ENCODE measurements at places on chromosomes 6 and 20.

GRCh38 chr6:160254467-160255312, 3.9 kb downstream of the SLC22A2 start:
- no peak for DNase-seq

DNA sequence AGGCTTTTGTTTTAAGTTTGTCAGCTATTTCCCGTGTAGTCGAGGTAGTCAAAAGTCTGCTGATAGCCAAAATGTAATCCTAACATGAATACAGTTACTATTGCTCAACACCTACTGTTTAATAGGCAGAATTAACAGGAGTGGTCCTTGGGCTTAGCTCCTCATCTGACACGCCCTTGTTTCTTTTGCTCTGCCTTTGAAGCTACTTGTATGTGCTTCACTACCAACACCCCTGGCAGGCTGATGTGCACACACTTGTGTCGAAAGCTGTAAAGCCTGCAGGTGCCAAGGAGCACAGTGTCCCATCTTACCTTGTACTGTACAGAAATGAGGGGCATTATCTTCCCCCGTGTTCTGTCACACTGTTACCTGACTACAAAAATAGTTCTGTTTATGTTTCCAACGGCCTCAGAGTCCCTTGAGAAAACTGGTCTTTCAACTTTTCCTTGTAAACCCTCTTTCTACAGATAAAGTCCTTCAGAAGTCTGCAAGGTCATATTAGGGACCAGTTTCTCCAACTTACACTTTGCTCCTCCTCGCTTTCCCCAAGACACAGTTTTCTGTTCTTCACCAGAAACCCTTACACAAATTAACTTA, 9.3 kb downstream of the SDHAF4 start:
- DNase-seq: no peak

DNA sequence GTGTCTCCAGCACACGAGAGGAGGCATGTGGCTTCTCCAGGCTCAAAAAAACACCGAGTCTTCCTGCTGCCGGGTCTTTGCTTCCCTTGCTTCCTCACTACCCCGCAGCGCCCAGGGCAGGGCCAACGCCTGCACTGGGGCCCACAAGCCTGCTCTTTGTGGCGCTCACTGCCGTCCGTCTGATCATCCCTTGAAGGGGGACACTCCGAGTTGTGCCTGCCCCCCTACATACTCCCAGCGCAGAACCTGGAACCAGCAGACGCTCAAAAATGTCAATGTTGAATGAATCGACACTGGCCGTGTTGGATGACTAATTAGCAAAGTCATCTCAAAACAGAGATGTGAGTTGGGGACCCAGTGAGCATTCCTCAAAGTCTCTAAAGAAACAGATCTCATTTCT, 8.1 kb upstream of the ARFGAP1 start:
- no peak for DNase-seq

- no peak for DNase-seq
These were observed 1.9 kb upstream of the TRIM38 start for GRCh38 chr6:25960734-25961133.

GRCh38 chr6:17940151-17940792, 47.2 kb downstream of the KIF13A start:
- DNase-seq: no peak

GRCh38 chr20:23003077-23003635, 32.0 kb upstream of the SSTR4 start:
- DNase-seq: no peak

DNA sequence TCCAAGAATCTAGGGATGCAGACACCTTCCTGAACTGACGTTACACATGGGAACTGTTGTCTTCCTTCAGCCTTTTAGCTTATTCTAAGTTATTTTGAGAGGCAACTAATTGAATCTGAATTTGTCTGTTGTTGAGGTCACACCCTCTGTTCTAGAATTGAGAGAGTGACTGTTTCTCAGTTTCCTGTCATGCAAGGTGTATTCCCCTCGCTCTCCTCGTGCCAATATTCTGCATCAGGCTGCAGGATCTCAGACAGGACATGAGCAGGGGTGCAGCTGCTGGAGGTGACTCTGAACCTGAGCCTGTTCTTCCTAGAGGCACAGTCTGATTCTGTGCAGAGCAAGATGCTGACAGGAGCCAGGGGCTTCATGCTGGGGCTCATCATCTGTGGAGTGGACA, 52.5 kb downstream of the HLA-DPB1 start:
- no peak for DNase-seq

GRCh38 chr6:34334796-34335416, 57.6 kb downstream of the NUDT3 start:
- no peak for DNase-seq

DNA sequence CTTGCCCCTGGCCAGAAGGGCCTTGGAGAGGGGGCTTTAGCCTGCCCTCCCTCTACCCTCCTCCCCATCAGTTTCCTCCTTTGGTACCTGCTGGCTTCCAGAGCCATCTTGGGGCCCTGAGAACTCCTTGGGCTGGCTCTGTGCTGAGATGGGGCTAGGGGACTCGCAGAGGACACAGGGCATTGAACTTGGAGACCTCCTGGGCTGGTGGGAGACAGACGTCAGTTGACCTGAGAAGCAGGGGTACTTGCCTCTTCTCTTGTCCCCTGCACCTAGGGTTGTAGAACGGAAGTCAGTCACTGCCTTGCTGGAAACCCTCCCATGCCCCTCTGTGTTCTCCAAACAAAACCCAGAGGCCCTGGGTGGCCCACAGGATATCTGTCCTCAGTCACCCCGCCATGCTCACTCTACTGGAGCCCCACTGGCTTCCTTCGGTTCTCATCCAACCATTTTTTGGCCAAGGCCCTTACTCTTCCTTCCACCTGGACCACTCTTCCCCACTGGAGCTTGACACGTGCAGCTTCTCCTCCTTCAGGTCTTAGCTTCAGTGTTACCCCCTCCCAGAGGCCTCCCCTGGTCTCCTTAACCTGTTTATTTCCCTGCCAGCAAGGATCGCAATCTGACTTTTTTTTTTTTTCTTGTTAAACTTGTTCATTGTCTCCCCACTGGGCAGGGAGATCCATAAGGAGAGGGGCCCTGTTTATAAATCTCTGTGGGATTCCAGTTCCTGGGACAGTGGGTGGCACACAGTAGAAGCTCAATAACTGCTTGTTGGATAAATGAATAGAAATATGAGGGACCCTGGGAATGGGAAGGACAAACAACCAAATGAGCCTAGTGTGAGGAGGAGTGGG, 971 bp downstream of the RBCK1 start:
- DNase-seq: no peak

- no peak for DNase-seq
These were observed 53.6 kb downstream of the ELOVL5 start for GRCh38 chr6:53295176-53295575.

DNA sequence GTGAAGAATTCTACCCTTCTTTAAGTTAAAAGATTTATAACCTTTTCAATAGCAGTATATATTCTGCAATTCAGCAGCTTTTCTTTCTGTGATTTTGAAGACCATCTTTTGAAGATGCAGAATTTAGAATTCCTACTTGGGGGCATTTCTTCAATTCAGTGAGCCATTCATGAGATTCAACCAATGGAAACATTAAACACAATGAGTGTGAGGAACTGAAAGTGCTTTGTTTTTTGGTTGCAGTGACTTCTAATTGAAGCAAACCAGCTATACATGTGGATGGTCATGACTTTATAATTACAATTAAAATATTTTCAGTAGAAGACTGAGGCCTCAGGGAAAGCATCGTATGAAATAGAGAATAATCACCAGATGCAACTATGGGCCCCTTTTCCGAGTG, 108.3 kb downstream of the CARMIL1 start:
- no peak for DNase-seq

- DNase-seq: no peak
These were observed 193.2 kb downstream of the ARHGAP18 start for GRCh38 chr6:129516787-129517186.

GRCh38 chr20:59729506-59729905, 125.2 kb downstream of the PHACTR3 start:
- DNase-seq: no peak

DNA sequence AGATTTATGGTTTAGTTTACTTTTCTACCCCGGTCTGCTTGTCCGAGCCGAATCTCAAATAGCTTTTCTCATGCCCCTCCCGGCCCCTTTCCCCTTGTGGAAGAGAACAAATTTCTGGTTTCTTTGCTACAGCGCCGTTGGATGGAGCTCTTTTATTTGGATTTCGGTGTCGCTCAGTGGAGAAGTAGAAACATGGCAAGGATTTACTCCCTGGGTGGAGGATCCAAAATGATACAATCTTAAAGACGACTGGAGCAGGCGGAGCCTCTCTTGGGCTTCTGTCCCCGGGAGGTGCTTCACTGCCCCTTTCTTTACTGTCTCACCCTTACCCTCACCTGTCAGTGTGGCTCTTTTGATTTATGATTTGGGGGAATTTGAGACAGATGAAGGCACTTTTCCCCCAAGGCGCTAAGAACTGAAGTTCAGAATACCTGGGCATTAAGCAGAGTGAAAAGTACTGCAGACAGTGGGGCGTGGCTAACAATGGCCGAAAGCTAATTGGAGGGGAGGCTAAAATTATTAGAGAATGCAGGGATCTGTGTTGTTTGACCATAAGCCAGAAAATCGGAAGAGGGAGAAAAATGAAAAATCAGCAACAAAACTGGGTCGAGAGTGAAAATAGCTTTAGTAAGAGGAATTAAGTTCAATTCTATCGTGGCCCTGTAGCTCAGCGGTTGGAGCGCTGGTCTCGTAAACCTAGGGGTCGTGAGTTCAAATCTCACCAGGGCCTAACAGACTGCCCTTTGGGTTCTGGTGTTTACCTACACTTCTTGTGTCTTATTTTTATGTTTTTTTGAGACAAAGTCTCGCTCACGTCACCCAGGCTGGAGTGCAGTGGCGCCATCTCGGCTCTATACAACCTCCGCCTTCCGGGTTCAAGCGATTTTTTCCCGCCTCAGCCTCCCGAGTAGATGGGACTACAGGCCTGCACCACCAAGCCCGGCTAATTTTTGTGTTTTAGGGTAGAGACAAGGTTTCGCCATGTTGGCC, 145.1 kb upstream of the ZNF184 start:
- no peak for DNase-seq

DNA sequence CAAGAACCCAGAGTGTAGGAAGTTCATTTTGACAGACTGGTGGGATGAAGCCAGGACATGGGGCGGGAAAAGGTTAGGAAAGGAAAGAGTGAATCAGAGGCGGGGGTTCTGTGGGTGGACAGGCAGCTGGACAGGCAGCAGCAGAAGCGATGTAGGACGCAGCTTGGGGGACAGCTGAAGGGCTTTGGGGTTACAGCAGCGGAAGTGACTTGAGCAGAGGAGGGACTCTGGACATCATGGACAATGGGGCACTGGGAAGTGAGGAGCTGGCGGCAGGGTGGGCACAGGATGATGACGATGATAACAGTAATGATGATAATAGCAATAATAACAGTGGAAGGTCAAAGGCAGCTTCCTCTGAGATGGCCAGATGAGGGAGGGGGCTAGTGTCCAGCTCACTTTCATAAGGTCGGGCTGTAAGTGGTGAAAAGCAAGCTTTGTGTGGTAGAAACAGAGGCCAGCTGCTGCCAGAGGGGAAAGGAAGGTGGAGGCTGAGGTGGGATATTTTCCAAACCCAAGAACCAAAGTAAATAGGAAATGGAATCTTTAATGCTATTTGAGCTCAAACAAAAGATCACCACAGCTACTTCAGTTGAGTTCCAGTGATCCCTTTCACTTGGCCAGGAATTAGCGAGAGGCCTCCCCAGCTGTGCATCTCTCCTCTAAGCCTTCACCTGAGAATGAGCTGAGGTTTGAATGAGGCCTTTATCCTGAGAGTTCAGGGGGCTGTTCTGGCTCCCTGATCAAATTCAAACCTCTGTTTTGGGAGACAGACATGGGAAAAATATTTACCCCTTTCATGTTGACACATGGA, 433.5 kb downstream of the DHX35 start:
- DNase-seq: no peak

DNA sequence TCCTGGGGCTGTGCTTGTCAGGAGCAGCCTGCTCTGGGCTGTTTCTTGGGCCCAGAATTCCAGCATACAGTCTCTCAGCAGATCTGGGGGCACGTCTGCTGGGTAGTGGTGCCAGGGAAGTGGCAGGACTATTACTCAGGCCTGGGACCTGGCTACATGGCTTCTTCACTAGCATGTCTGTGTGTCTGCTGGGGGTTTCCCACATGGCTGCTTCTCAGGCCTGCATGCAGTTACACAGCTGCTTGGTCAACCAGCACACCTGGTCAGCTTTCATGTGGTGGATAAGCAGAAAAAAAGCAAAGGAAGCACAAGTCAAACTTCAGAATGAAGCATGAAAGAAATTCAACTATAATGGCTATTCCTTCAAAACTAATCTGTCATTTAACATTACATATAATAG, 316.2 kb upstream of the NOX3 start:
- no peak for DNase-seq

GRCh38 chr20:57467742-57468141, 57.2 kb downstream of the CTCFL start:
- peak; percentile 29 for DNase-seq

- DNase-seq: no peak
These were observed 54.7 kb downstream of the OR2B6 start for GRCh38 chr6:28011722-28012121.

DNA sequence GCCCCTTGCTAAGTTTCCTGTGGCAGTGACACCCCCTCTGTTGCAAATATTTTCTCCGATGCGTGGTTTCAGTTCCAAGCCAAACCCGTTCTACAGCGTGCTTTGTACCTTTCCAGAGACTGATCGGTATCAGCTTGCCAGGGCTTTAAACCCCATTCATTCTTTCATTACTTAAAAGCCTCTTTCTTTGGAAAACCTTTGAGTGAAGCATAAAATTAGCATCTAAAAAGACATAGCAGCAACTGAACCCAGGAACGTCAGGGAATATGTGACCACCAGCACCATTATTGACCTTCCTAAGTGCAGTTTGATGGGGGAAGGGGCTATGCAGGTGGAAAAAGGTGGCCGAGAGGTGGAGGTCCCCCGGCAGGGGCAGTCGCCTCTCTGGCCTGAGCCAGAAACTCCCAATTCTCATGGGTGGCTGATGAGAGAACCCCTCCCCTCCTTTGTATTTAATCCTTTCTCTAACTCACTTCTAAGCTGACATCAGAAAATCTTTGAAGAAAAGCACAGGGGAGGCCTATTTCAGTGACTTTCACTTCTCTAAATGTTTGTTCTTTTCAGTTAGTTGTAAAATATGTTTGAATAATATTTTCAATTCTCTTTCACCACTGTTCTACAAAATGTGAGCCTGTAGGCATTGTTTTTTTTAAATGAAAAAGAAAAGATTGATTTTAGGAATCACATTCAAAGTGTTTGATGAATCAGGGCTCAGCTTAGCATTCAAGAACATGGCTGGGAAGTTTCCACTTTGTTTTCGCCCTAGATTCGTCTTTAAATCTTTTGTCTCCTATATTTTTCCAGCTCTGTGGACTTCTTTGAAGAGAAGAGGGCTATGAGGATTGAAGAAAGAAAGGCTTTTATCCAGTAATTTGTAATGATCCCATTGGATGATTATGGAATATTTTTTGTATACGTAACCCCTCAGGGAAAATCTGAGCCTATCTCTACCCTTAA, 89.2 kb downstream of the RSPH3 start:
- no peak for DNase-seq

Data from cerebellar nuclear complex (tissue), 1 donor.